ENCODE measurements at places on chromosomes 12 and 14.

DNA sequence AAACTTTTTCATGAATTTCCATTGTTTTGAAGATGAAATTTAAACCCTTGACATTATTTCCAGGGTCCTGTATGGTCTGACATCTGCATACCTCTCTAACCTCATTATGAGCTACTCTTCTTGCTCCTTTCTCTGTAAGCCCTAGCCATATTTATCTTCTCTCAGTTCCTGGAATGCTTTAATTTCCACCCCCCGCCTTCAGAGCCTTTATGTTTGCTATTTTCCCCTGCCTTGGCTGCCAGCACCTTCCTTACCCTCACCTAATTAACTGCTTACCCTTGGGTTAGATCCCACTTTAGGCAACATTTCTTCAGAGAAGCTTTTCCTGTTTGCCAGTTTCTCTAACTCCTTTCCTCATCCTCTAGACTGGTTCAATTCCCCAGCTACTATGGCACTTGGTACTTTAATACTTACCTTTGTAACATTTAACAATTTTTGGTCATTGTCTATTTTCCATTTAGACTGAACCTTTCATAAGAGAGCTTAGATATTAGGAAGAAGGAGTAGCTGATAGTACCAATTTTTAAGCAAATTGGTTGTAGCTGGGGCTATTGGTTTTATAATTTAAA is 6.0 kb downstream of the STYX start:
- DNase-seq: no peak

- no peak for DNase-seq
Measured at GRCh38 chr12:38931461-38931860, 26.1 kb upstream of the CPNE8 start.

DNA sequence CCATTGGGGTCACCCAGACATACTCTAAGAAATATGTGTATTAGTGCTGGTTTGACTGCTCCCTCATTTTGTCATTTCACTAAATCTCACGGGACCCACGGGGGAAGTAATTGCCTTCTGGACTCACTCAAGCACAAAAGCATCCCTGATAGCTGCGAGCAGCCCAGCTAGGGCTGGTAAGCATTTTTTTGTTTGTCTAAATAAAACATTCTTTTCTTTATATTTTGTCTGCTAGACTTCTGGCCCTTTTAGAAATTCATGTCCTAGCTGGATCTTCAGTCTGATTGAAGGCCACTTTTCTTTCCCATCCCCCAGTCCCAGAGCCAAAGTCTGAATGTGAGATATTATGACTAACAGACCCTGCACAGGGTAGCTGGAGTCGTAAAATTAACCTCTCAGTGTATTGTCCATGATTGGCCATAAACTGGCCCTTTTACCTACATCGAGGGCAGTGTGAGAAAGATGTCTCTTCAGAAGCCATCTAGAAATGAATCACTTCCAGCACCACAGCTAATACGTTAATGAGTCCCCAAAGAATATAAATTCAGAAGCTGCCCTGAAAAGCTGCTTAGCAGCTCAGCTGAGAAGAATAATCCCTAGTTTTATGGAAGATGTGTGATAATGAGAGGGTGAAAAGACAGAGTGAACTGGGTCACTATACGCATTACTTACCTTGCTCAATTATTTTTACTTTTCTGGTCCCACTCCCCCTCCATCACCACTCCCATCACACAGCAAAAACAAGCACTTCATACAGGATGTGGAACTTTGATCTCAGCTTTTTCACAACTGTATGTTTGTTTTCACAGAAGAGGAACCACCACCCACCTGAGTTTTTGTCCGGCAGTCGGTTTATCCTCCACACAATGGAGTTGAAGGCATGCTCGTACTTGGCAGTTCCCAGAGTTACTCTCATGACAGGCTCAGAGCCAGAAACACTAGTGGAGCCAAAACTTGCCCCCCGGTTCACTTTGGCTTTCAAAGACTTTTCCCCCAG is 55.6 kb upstream of the GTF2A1 start:
- no peak for DNase-seq

DNA sequence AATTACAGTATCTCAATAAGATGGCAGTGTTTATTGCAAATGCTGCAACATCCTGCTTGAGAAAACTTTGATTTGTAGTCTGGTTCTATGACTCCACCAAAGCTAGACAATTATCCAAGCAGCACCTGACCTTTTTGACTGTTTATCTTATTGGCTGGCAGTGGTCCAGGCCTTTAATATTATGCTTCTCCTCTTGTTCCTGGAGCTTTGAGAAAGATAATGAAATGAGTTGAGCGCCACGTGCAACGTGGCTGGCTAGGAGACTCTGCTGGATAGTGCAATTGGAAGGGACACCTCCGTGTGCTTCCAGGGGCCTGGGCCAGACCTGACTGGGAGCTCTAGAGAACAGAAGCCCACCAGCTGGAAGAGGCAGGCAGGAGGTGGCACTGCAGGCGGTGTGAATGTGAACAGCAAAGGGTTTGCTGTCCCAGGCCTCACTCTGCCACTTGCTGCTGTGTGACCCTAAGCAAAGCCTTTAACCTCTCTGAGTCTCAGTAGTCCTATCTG is 349.3 kb downstream of the CACNA1C start:
- no peak for DNase-seq

GRCh38 chr14:92660571-92660970 is 87.9 kb downstream of the LGMN start:
- no peak for DNase-seq

Data from right renal cortex interstitium (tissue), 3 donors.